Left renal pelvis (tissue), 4 donors: ENCODE measurements at places on chromosomes 5 and 9. TPM values are rescaled to one million over a fixed set of nuclear protein-coding genes. Genes with fewer than 3 reads are reported as not detected.

GRCh38 chr9:89564346-89564878 is 40.4 kb upstream of the GADD45G start:
- DNase-seq, result no peak

DNA sequence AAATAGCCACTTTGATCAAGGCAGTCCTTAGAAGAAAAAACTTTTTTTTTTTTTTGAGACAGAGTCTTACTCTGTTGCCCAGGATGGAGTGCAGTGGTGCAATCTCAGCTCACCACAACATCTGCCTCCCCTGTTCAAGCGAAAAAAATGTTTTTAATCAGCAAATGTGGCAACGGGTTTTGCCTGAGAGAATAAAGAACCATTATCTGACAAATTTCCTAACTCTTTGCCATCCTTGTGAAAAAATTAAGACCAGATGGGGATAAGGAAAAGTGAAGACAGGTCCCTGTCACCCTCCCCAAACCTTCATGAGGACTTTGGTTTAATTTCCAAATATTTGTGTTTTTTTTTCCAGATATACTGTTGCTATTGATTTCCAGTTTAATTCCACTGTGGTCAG is 107.3 kb upstream of the SPOCK1 start:
- DNase-seq, result no peak

- DNase-seq, result no peak
Measured at GRCh38 chr9:125755340-125755739, 8.2 kb downstream of the PBX3 start.

- DNase-seq, result no peak
Measured at GRCh38 chr9:115413766-115414382, 295.9 kb upstream of the TNC start.

- no peak for DNase-seq
Measured at GRCh38 chr5:59582746-59583145, 310.8 kb downstream of the PDE4D start.

- DNase-seq, result no peak
Measured at GRCh38 chr5:124274949-124275348, 471.5 kb downstream of the ZNF608 start.

DNA sequence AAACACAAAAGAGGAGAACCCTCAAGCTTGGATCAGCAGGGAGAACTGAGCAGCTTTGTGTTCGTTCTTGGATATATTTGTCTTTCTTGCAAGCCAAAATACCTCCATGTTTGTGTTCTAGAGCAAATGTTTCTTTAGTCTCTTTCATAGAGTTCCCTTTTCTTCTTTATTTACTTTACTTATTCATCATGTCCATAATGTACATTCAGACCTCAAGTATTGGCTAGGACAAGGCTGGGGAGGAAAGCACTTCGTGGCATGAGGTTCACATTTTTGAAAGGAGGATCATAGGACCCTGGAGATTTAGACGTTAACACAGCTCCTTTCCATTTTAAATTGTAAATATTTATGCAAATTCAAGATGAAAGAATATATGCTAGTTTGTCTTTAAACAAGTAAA is 590.2 kb upstream of the MEF2C start:
- no peak for DNase-seq

DNA sequence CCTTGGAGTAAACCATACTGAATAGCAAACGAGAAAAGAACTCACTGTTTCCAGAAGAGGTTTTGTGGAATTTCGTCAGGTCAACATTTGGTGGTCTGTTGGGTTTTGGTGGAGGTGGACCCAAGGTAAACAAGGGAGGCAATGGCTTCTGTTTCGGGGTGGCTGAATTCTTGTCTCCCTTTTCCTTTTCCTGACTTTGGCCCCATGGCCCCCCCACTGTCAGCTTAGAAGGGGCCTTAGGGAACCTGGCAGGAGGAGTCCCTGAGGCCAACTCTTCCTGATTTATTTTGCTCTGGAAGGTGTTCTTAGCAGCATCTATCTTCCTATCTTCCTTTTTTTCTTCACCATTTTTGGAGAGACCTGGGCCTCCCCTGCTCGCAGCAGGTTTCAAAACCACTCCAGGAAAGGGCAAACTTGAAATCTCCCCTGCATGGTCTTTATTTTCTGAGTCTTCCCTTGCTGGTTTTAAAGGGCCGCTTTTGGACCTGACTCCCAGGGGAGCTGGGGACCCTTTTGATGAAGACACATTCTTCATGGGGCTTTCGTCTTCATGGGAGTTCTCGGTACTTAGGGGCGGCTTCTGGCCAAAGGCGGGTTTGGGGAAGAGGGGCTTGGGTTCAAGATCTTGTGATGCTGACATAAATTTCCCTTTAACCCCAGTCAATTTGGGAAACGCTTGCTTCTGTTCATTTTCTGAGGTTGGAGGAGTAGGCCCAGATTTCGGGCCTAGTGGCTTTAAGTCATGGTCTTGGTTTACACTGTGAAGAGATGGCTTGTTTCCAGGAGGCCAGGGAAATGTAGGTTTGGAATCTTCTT is 17.4 kb downstream of the FYB1 start:
- no peak for DNase-seq

TYRP1 gene
- 0.27 TPM for polyA plus RNA-seq

RNF224 gene
- polyA plus RNA-seq, result 3.1 TPM

WNT8A gene
- polyA plus RNA-seq, result 0.19 TPM
